Esophagus squamous epithelium (tissue), 5 donors: ENCODE measurements at places on chromosomes 7 and 10.

DNA sequence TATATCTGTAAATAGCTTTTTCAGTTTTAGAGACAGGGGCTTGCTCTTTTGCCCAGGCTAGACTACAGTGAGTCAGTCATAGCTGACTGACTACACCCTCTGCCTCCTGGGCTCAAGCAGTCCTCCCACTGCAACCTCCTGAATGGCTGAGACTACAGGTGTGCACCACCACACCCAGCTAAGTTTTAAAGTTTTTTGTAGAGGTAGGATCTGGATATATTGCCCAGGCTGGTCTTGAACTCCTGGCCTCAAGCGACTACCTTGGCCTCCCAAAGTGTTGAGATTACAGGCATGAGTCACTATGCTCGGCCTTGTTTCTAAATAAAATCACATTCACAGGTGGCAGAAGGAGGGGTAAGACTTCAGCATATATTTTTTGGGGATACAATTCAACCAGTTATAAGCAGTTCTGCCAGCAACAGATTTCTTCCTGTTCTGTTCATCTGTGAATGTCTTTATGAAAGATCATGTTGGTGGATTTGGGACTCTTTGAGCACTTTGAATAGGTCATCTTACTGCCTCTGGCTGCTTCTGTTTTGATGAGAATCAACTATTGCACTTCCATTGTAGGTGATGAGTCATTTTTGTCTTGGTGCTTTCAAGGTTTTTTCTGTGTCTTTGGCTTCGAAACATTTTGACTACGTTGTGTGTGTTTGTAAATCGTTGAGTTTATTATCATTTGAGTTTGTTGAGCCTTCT, 15.7 kb downstream of the RBM33 start:
- DNase-seq, result no peak

DNA sequence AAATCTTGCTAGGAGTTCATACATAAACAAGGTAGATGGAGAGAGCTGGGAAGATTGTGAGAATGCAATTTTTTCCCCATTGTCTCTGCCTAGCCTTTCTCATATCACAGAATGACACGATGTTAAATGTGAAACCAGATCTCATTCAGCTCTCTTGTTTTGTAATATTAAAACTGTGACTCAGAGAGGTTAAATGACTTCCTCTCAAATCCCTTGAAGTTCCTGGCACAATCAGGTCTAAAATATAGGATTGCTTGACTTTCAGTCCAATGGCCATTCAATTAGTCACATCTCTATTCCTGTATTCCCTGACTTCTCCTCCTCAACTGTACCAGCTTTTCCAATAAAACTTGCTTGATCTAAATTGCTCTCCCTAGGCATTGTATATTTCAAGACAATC, 3.1 kb downstream of the ANKRD22 start:
- no peak for DNase-seq

DNA sequence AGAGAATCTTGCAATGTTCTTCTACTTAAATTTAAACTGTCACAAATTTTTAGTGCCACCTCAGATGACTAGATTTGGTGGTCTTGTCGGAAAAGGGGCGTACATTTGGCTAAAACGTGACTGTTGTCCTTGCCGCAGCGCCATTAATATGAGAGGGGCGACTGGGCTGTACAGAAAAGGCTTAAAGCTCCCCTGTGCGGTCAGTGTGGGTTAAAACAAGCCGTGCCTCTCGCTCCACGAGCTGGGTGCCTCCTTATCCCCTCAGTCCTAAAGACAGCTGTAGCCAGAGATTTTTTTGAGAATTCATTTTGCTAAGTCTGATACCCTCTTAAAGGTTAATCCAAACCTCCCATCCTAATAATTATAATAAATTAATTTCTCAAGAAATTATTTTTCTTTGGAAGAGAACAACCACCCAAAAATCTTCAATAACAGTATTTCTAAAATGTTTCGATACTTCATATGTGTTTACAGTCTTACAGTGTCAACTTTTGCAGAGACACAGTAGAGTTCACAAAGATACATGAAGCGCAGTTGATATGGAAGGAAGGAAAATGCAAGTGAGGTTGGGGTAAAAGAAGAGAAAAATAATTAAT, 68.6 kb downstream of the C7orf25 start:
- no peak for DNase-seq

GRCh38 chr7:27132214-27132613, 1.7 kb upstream of the HOXA4 start:
- no peak for DNase-seq

DNA sequence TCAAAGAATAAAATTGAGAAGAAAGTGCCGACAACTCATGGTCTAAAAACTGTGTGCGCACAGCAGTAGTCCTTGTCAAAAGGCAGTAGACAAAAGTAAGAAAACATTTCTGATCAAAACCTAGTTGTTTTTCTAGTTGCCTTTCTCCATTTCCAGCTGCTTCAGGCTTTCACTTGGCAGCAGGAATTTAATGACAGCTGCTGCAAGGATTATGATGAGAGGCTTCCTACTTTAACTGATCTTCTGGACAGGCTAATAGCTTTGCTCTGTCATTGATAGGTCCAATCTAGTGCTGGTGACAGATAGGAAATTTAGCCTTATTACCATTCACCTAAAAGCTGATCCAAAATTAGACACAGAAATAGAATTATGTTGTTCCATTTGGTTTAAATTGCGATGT, 110.7 kb upstream of the SEMA3C start:
- DNase-seq, result no peak

DNA sequence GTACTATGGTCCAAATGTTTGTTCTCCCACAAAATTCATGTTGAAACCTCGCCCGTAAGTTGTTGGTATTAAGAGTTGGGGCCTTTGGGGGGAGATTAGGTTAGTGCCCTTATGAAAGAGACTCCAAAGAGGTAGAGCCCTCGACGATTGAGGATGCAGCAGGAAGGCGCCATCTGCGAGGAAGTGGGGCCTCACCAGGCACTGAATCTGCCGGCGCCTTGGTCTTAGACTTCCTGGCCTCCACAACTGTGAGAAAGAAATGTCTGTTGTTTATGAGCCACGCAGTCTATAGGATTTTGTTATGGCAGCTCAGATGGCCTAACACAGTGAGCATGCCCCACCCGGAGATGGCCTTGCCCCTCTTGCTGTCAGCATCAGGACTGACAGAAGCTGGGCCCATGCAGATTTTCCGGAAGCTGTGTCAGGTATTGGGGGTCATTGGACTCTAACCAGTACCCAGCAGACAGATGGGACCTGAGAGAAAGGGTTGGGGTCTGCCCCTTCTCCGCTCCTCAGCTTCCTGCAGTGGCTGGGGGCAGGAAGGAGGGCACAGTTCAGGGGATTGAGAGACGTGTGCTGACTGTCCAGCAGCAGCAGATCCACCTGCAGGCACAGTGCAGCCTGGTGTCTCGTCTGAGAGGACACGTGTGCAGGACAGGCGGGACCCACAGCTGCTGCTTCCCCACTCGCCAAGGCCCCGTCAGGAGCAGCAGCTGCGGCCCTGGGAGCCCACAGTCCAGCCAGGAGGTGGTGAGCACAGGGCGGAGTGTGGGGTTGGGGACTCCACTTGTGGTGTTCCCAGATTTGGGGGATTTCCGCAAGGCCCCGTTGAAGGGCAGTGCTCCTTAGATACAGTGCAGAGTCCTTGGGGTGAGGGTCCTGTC, 47.8 kb downstream of the MGMT start:
- DNase-seq, result no peak

DNA sequence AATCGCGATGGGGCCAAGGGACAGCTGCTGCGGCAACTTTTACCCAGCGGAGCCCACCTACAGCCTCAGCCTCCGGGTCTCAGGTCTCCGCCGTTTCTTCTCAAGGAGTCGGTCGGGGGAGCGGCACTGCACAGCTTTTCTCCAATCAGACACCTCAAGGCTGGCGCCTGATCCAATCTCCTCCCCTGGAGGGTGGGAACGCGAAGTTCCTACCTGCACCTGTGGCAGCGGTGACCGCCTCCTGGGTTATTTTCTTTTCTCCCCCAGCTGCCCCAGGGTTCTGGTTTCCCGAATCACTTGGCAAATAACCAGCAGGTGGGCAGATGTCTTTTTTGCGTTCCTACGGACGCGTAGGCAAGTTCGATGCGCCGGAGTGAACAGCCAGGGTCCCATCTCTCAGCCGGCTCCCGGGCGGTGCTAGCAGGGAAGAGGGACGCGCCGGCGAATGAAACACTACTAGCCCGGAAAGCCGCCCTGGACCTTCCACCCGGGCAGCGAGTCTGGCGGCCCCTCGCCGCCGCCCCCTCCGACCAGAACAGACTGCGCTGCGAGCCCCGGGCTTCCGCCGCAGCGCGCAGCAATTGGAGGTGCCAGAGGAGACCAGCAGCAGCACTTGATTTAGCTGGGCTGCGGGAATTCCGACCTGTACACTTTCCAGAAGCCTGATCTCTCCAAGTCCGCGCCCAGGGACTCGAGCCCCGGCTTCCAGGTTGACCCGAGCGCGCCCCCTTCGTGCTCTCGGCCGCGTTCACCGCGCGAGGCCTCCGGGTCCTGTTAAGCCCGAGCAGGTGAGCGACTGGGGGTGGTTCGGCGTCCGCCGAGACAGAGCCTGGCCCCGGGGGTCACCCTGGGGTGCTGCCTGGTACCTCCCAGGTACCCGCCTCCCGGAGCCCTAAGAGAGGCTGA, at the start of gene PRR15:
PRR15 (plus strand) TSS at position 246 of the 906 bp plus-strand sequence. CDS start 2,495 bp downstream, outside the sequence.
- DNase-seq, result no peak

DNA sequence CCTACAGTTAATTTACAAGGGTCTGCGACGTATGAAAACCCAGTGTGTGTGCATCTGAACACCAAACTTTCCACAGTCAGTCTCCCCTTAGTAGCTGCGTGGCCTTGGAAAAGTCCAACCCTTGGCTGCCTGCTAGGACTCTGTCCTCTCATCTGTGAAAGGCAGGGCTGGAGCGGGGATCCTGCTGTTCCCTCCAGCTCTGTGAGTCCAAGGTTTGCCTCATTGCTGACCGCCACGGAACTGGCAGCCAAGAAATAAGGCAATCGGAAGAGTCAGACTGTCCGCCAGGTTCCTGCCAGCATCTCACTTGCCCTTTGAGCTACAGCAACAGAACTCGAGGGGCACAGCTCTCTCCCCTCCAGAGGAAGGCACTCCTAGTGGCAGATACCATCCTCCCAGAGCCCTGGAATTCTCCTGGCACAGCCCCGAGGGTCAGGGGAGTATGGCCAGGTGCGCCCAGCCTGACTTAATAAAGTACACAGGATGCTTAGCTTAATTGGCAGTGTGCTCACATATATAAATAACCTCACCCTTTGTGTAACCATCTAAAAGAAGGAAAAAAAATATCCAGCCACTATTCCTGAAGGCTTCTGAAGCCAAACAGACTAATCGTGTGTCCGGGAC, 530.1 kb upstream of the FOXK1 start:
- DNase-seq, result no peak

GRCh38 chr7:157888579-157888978, 551.8 kb downstream of the DNAJB6 start:
- DNase-seq, result no peak

DNA sequence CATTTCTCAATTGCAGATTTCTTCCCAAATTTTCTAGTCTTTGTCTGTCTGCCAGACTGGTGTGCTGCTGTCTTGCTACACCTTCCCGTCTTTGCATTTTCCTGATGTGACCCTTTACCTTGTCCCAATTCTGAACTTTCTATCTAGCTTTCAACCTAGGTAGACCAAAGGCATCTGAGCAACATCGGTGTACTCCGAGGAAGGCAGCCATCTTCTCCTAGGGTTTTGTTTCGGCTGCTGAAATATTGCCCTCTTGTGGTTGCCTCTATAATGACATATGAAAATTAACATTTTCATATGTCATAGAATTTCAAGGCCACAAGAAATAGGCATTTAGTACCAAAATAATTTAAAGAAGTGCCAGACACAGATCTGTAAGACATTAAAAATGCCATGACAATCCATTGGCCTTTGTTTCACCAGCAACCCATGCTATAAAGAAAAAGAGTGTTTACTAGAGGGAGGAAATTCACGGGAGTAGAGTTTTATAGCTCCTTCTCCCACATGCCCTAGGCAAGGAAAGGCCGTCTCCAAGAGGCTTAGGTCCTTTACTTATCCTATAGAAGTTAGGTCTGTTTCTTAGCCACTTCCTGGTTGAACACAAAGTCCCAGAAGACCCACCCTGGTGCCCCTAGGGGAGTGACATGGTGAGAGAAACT, 23.4 kb downstream of the OR9A2 start:
- no peak for DNase-seq

DNA sequence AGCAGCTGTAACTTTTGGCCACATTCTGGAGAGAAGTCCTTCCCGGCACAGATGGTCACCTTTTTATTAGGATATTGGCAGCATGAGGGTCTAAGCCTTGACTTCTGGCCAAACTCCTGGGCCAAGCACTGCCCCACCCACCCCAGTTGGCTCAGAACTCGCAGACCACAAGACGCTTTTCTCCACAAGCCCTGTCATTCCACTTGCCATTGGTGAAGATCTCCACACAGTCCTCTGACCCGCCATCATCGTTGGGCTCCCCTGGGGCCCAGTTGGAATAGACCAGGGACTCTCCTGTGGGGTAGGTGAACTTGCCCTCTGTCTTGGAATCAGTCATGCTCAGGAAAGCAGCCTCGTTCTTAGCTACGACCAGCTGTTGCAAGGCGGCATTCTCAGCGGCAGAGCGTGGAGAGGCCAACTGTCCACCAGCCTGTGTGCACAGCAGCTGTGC, 11.2 kb downstream of the SFTPD start:
- no peak for DNase-seq

- DNase-seq, result no peak
These were observed 159.1 kb upstream of the EEPD1 start for GRCh38 chr7:35993676-35994606.

- DNase-seq, result no peak
These were observed 16.1 kb upstream of the NDST2 start for GRCh38 chr10:73827346-73828089.

- no peak for DNase-seq
These were observed 88.1 kb downstream of the HIP1 start for GRCh38 chr7:75650681-75651080.

DNA sequence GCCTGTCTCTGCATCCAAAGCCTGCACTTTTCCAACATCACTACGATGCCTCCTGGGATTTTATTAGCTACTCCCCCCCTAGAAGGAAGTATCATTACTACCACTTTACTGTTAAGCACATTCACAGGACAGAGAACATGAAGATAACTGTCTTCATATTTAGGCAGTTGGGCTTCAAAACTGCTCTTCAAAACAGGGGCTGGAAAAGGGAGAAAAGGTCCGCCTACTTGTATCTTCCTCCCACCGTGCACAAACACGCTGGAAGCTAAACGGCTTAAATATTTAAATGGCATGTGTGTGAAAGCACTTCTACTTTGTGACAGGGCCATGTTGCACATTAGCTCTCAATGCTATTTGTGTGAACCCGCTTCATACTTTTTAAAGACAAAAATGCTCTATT, 999 bp downstream of the ITIH5 start:
- no peak for DNase-seq

- no peak for DNase-seq
These were observed 534.6 kb upstream of the NRP1 start for GRCh38 chr10:33869028-33869427.

- DNase-seq, result no peak
These were observed 8.6 kb upstream of the ZNF713 start for GRCh38 chr7:55878691-55879090.

DNA sequence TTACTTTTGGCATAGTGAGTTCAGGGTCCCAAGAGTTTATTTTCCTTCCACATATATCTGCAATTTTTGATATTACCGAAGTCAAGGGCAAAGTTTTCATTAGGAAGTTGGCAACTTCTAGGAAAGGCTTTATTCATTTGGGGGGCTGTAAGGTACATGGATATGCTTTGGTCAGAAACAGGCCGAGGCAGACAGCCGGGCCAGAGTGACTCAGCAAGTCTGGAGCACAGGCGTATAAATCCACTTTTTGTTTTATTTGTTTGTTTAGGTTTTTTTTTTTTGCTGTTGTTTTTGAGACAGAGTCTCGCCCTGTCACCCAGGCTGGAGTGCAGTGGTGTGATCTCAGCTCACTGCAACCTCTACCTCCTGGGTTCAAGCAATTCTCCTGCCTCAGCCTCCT, 3.7 kb downstream of the ZNF680 start:
- DNase-seq, result no peak

- no peak for DNase-seq
These were observed 53.8 kb upstream of the ADRA2A start for GRCh38 chr10:111023060-111023459.
